NCI-H526 (cell line): ENCODE measurements at places on chromosomes 13 and 19.

GRCh38 chr19:42332059-42332458 lies 6.6 kb downstream of the MEGF8 start:
- DNase-seq = no peak

- no peak for DNase-seq
These were observed 338.6 kb upstream of the TMTC4 start for GRCh38 chr13:101013245-101013644.

DNA sequence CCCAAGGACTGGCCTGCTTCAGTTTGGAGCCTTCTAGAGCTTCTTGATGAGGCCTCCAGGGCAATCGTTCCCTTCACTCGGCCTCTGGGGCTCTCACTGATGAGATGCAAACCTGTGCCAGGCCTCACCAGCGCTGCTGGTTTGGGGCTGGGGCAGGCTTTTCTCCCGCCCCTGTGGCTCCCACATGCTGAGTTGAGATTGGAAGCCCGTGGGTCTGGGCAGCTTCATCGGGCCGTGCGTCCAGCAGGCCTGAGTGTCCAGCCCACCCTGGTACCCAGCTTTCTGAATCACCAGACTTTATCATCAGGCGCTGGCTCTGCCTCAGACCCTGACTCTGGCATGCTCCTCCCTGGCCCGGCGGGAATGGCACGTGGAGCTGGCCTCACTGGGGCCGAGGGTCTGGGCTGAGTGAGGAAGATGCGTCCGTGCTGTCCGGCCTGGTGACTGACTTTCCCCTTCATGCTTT lies 4.3 kb downstream of the CALM3 start:
- no peak for DNase-seq

DNA sequence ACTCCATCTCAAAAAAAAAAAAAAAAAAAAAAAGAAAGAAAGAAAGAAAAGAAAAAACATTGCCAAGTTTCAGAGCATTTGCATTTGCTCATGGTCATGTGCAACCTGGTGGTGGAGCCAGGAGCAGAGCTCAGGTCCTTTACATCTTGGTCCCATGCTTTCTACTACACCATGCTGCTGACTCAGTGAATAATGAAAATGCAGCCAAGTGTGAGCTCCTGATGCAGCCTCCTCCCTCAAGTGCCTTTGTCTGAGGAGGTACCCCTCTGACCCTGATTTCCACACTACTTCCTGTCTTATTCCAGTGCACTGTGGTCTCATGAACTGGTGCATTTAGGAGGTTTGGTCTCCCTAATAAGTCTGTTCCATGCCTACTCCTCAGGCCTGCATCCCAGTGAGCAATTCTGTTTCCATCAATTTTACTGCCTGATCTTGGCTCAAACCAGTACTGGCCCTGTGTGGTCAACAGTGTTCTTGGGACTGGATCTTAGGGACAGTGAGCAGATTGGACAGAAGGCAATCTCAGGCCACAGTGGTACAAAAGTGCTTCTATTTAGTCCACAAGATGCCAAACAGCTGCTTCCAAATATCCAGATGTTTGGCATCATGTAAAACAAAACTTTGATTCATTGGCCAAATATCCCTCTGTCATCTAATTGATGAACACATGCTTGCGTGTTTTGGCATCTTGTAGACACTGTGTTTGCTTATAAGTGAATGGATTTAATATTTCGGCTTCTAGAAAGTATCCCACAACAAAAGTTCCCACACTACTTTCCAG lies 28.8 kb upstream of the LRCH1 start:
- DNase-seq = no peak

GRCh38 chr19:46574533-46574932 lies 26.6 kb upstream of the CALM3 start:
- no peak for DNase-seq

DNA sequence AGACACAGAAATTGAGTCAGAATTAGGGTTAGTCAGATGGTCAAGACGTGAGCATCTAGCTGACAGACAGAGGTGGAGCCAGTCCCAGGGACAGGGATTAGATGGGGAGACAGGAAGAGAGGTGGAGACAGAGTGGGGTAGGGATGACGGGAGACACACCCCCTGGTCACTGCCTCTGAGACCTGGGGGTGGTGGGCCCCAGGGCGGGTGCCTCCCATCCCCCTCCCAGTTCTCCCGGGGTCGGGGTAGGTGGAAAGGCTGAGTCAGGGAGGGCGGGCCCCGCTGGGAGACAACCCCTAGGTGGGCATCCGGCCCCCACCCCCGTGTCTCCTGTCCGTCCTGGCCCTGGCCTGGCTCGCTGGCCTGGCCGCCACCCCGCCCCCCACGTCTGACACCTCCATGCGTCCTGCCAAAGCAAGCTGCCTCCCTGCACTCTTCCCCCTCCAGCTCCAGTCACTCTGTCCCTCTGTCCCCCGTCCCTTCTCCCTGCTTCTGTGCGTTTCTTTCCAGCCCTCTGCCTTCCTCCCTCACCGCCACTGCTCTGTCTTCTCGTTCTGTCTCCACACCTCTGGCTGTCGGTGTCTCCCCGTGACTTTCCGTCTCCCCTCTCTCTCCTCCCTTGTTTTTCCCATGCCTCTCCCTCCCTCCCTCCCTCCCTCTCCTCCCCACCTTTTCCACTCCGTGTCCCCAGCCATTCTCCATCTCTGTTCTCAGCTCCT lies 15.1 kb downstream of the CCDC97 start:
- no peak for DNase-seq

- peak; percentile 17 for DNase-seq
These were observed 654 bp downstream of the CEP89 start for GRCh38 chr19:32971012-32971595.

DNA sequence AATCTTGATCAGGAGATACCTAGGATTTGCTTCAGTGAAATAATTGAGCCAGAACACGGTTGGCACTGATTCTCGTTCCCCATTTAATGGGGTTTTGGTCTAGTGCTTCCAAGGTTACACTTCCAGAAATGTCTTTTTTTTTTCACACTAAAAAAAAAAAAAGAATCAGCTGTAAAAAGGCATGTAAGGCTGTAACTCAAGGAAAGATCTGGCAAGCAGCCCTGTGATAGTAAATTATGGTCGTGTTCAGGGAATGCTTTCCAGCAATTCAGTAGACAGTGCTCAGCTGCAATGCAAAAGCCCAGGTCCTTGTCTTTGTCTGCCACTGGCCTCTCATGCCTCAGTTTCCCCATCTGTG lies 27.2 kb upstream of the NDUFS7 start:
- DNase-seq = no peak

DNA sequence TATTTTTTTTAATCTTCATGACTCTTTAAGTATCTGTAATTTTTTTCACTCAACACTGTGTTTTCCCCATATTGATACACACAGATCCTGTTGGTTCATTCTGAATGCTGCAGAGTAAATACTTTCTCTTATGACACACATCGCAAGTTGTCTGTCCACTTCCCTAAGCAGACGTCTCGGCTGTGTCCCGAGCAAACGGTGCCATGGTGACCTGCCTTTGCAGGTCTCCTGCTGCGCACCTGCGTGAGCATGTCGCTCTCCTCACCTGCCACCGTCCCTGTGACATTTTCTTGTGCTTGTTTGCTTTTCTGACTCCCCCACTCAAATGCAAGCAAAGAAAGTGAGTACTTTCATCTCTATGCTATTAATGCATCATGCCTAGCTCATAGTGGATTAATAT lies 57.8 kb downstream of the CCDC70 start:
- no peak for DNase-seq

DNA sequence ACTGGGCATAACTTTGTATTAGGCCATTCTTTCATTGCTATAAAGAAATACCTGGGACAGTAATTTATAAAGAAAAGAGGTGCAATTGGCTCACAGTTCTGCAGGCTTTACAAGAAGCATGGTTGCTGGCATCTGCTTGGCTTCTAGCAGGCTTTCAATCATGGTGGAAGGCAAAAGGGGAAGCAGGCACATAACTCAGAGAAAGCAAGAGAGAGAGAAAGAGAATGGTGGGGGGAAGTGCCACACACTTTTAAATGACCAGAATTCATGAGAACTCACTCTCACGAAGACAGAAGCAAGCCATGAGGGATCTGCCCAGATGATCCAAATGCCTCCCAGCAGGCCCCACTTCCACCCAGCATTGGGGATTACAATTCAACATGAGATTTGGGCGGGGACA lies 179.7 kb downstream of the SPRY2 start:
- DNase-seq = no peak

DNA sequence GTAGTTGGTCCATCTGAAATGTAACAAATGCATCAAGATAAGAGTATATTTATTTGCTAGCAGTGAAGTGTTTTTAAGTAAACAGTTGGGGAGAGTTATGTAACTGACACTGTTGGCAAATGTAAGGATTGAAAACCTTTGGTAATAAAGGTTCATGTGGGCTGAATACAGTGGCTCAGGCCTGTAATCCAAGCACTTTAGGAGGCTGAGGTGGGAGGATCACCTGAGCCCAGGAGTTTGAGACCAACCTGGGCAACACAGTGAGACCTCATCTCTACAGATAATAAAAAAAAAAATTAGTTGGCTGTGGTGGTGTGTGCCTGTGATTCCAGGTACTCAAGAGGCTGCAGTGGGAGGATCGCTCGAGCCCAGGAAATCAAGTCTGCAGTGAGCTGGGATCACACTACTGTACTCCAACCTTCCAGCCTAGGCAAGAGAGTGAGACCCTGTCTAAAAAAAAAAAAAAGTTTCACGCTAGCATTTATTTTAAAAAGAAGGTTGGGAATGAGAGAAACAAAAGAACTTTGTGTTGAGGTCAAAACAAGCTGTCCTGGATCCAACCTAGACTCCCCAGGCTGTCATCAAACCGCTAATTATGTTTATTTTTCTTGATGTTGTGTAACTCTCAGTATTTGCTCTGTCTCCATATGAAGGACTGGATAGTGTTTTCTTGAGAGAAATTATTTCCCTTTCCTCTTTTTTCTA lies 20.7 kb downstream of the SETDB2 start:
- no peak for DNase-seq

GRCh38 chr13:51241720-51242119 lies 19.5 kb downstream of the FAM124A start:
- peak; percentile 24 for DNase-seq

DNA sequence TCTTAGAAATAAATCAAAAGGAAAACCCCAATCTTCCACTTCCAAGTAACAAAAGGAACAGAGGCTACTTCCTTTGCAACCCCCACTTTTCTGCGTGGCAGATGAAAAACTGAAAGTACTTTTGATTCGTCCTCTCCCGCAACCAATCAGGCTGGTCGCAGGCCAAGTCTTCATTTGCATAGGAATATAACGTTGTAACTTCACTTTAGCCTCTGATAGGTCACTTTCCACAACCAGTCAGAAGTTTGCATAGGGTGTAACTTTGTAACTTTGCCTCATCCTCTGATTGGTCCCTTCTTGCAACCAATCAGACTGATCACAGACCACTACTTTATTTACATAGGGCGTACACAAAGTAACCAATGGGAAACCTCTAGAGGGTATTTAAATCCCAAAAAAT lies 37.2 kb downstream of the TGDS start:
- no peak for DNase-seq

DNA sequence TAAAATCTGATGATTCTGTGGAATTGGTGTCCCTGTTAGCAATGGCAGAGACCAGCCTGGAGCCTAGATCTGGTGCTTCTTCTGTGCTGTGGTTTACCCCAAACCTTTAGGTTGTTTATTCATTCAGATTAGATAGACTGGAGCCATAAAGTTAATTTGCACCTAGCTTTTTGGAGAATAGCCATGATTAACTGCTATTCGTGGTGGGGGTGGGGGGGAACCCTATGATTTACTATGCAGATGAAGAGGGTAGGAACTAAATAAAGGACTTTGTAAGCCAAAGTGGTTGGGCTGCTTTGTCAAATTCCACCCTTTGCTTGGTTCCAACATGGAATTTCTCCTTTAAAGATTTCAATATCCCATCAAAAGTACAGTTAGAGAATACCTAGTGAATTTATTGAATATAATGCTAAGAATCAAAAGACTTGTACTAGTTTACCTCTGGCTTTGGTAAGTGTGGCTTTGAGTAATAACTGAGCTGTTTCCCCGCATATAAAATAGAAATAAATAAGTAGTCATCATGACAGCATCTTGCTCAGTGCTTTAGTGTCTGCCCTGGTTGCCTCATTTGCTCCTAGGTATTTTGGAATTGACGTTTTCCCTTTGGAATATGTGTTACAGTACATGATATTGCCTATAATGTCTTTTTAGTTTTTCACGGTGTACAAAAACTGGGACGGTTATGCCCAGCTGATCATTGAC lies 27.6 kb downstream of the SKA3 start:
- no peak for DNase-seq

- peak; percentile 68 for DNase-seq
These were observed 62.3 kb downstream of the ITGBL1 start for GRCh38 chr13:101514695-101515275.

GRCh38 chr19:42281827-42282762 lies 13.0 kb downstream of the CIC start:
- DNase-seq = no peak

- no peak for DNase-seq
These were observed 113.2 kb downstream of the KCNRG start for GRCh38 chr13:50128428-50128931.

- no peak for DNase-seq
These were observed 89.9 kb upstream of the STARD13 start for GRCh38 chr13:33375421-33375820.

GRCh38 chr19:12272980-12273901 lies 21.4 kb downstream of the ZNF44 start:
- no peak for DNase-seq

- DNase-seq = no peak
These were observed 504.5 kb downstream of the TBC1D4 start for GRCh38 chr13:74977498-74977897.

DNA sequence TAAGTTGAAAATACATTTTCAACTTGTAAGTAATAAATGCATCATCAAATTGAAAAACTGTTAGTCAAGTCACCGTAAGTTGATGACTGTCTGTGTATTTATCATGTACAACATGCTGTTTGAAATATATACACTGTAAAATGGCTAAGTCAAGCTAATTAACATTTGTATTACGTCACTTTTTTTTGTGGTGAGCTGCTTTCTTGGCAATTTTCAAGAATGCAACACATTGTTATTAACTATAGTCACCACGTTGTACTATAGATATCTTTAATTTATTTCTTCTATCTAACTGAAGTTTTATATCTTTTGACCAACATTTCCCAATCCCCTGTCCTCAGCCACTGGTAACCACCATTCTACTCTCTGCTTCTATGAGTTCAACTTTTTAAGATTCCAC lies 57.0 kb downstream of the RBM26 start:
- DNase-seq = no peak
